ENCODE measurements at places on chromosomes 16 and 17.

- no peak for DNase-seq
These were observed 28.0 kb downstream of the CUEDC1 start for GRCh38 chr17:57927048-57927723.

DNA sequence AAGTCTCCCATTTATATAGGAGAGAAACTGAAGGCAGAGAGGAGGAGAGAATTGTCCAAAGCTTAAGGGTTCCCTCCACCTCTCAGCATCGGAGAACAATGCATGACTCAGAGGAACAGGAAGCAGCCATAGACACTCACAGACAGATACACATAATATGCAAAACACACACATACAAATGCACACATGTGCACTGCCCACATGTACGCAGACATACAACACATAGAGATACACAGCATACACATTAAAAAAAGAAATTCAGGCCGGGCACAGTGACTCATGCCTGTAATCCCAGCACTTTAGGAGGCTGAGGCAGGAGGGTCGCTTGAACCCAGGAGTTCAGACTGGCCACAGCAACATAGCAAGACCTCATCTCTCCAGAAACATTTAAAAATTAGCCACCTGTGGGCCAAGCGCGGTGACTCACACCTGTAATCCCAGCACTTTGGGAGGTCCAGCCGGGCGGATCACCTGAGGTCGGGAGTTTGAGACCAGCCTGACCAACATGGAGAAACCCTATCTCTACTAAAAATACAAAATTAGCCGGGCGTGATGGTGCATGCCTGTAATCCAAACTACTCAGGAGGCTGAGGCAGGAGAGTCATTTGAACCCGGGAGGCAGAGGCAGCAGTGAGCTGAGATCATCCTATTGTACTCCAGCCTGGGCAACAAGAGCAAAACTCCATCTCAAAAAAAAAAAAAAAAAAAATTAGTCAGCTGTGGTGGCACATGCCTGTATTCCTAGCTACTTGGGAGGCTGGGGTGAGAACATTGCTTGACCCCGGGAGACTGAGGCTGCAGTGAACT is 11.3 kb downstream of the ERAL1 start:
- DNase-seq = no peak

GRCh38 chr17:51050291-51051033 is 70.2 kb downstream of the SPAG9 start:
- no peak for DNase-seq

DNA sequence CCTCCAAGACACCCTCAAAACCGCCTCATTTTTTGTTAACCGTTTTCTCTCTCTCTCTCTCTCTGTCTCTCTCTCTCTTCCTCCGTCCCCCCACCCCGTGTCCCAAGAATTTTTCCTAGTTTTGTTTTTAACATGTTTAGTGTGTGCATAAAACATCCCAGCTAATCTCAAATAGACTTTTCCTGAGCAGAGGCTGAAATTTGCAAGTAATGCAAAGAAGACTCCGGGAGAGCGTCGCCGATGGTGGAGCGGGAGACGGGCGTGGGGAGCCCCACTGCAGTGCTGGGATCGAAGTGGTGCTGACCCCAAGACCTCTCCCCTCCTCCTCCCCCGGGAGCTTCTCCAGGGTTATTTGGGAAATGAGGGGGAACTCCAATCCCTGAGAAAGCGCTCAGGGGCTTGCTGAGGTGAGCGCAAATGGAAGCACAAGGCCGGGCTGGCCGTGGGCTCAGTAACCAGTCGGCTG is 4.7 kb upstream of the DLX4 start:
- DNase-seq = no peak

DNA sequence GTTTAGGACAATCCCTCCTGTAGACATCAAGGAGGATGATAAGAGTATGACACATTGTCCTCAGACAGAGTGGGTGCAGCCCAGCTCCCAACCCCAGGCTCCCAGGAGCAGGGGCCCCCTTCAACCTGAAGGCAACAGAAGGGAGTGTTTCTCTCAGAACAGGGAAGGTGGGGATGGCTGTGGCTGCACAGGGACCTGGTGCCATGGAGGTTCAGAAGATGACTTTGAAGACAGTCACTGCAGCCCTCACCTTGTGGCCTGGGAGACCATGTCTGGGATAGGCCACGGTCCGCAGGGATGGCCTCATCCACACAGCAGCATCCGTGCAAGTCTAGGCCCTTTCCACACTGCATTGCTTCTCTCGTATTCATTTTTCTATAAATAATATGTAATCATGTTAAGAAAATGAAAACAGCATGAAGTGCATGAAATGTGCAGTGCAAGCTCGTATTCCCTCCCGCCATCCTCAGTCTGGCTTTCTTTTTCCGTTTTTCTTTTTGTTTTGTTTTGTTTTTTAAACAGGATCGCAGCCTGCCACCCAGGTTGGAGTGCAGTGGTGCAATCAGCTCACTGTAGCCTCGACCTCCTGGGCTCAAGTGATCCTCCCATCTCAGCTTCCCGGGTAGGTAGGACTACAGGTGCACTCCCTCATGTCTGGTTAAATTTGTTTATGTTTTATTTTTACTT is 71.1 kb downstream of the METRNL start:
- no peak for DNase-seq

GRCh38 chr17:41812381-41813151 is at the start of gene FKBP10:
Gene FKBP10 (plus strand): TSS chr17:41813004. CDS start chr17:41813035, 31 bp downstream.
- no peak for DNase-seq

GRCh38 chr17:40022961-40023541 is 7.8 kb downstream of the CSF3 start:
- DNase-seq = no peak

DNA sequence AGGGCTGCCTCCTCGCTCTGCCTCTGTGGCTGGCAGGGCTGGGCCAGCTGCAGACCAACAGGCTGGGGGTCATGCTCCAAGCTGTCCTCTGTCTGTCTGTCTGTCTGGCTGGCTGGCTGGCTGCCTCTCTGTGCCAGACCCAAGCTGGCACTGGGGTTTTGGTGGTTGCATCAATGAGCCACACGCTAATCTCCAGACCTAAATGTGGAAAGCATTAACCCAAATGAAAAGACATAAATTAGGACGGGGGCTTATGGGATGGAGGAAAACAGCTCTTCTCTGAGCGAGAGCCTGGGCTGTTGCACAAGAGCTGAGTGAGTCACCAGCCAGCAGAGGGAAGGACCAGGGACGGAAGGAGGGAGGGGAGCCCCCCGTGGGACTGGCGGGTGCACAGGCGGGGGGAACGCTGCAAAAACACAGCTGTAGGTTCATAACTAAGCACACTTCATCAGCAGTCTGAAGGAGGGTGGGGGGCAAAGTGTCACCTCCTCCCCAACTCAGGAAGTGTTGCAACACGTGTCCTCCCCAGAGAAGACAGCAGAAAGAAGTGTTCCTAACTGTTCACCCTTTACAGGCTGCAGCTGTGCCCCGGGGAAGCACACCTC is 83.4 kb downstream of the GAS7 start:
- no peak for DNase-seq

DNA sequence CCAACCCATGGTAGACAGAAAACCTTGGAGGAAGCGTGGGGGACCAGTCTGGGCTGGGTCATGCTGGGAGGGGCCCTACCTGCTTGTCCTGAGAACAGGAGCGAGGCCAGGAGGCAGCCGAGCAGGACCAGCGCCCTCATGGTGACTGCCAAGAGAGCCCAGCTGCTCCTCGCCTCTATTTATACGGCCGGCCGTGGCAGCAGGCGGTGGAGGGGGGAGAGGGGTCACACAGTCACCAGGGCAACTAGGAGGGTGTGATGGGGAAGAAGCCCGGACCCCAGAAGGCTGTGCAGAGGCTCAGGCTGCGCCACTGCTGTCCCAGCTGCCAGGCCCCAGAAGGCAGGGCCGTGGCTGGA is at the start of gene SRL:
SRL (minus strand) TSS at position 153 of the 356 bp plus-strand sequence; CDS start at position 140, 13 bp downstream.
- DNase-seq = no peak

GRCh38 chr17:66373944-66374817 is 71.8 kb downstream of the PRKCA start:
- no peak for DNase-seq

DNA sequence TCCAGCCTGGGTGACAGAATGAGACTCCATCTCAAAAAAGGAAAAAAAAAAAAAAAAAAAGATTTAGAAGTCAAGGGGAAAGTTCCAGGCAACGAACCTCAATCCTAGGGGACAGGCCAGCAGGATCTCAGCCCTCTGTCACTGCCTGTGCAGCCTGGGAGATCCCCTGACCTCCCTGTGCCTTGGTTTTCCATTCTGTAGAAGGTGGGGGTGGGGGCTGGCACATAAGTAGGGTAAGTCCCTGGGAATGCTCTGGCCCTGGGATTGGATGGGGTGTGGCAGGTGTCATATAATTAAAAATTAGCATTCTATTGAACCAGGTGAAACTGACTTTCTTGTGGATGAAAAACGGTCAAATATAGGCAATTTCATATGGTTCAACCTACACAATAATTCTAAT is 90.5 kb downstream of the C16orf78 start:
- no peak for DNase-seq

DNA sequence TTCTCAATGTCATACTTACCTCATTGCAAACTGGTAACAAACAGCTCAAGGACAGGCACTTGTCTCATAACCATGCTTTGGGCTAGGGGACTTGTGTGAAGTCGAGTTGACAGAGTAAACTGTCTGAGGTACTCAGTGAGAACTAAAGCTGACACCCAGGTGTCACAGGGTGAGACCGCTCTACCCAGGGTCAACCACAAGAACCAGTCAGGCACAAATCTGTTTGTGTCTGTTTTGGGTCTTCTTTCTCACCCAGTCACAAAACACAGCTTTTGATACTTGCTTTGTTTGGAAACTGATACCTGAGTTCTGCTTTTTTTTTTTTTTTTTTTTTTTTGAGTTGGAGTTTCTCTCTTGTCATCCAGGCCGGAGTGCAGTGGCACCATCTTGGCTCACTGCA is 161.1 kb downstream of the STX8 start:
- no peak for DNase-seq

- no peak for DNase-seq
These were observed 18.1 kb upstream of the TMEM98 start for GRCh38 chr17:32909787-32910369.

DNA sequence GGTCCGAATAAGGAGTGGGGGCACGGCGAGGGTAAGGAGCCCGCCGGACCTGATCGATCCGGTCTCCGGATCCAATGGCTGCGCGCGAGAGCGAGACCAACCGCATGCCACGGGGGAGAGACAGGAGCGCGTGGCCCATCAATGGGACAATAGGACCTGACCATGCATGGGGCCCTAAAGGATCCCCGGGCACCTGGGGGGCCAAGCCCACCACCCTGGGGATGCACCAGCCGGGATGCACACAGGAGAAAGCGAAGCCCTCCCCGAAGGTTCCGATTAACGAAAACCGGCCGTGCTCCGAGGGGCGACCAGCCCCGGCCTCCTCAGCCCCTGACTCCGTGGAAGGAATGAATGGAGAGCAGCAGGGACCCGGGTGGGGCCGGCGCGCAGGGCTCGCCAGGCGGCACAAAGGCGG is 525 bp downstream of the JPT1 start:
- no peak for DNase-seq

DNA sequence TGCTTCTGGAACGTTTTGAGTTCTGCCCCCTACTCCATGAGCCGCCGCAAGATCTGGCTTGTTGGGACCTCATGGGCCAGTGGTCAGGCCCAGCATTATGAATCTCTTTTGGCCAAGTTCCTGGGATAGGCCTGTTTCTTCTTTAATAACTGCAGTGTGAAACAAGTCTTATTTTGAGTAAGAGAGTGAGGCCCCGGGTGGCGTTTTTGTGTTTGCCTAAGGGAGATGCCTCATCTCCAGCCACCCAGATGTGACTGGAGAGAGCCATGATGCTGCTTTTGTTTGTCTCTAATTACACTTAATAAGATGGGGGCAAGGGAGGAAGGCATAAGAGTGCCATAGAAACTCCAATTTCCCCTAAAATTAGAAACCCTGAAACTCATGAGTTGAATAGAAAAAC is 39.8 kb downstream of the KSR1 start:
- no peak for DNase-seq

DNA sequence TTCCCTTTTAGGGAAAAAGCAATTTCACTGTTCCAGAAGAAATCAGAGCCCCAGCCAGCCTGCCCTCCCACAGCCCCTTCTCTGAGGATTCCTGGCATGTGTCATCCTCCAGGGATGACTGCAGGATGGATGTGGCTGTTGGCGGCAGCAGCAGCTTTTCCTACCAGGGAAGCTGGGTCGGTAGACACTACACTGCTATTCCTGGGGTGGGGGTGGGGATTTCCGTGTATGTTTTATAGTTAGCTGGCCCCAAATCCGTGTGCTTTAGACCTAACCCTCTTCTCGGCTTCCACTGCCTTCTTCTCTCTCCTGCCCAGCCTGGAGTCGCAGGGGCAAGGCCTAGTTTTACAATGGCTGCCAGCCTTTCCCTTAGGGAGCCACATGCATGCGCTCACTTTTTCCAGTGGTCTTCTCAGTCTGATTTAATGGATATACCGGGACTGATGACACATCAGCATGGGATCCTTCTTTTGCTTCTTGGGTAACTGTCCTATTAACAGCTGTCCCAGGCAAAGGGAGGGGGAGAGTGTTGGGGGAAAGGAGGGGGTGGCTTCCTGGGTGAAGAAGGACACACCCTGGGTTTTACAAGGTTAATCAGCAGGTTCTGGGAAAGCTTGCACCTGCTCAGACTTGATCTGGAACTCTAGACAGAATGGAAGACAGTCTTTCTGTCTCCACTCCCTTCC is 2.7 kb upstream of the NFE2L1 start:
- DNase-seq = no peak

GRCh38 chr17:79355165-79355564 is 255.7 kb downstream of the RBFOX3 start:
- DNase-seq = no peak

DNA sequence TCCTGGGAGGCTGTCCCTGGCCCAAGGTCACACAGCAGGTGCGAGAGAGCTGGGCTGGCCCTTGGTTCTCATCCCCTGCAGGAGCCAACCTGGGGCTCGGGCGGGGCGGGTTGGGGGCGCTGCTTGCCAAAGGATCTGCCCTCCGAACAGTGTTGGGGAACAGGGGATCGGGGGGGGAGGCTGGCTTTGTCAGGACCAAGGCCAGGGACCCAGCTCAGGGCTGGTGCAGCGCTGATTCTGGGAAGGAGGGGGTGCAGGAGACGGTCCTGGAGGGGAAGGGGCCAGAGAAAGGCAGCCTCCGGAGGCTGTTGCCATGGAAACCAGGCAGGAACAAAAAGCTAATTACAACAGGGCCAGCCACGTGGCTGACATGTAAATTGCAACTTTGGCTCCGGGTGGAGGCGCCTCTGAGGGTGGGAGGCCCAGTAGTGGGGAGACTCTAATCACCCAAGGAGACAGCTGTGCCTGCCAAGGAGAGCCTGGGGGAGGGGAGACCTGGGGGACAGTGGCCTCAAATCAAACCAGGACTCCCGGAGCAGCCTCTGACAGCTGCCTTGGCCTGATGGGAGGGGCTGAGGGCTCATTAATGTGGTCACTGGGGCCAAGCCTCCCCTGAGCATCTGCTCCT is 1.3 kb downstream of the TUBB3 start:
- no peak for DNase-seq

GRCh38 chr16:23510164-23510914 is at the start of gene GGA2:
Gene GGA2 (minus strand): TSS chr16:23510494. CDS start chr16:23510411, 83 bp downstream.
- DNase-seq = peak; percentile 68

GRCh38 chr17:34837876-34838478 is 123.3 kb downstream of the CCT6B start:
- DNase-seq = no peak

All from left renal pelvis (tissue), 4 donors.